ENCODE measurements at places on chromosomes 2 and 18.

GRCh38 chr2:231456295-231457004, 7.8 kb downstream of the NCL start:
- DNase-seq, result no peak

- DNase-seq, result no peak
Measured at GRCh38 chr18:29556070-29556469, 1379.1 kb upstream of the CDH2 start.

DNA sequence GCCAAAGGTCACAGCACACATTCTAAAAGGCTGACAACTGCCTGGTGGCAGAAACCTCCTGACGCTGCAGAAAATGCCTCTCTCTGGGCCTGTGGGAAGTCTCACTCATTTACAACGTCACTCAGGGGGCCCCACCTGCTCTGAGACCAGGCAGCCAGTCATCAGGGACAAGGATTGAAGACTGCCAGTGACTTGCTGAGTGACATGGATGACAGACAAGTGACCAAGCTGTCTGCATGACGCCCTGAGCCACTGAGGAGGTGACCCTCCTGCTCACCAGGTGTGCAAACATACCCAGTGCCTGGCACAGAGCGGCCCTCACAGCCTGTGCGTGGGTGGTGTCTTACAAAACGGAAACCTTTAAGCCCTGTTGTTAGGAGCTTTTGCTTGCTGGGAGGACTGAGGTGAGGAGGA, 392.4 kb downstream of the TNS1 start:
- peak; percentile 18 for DNase-seq

DNA sequence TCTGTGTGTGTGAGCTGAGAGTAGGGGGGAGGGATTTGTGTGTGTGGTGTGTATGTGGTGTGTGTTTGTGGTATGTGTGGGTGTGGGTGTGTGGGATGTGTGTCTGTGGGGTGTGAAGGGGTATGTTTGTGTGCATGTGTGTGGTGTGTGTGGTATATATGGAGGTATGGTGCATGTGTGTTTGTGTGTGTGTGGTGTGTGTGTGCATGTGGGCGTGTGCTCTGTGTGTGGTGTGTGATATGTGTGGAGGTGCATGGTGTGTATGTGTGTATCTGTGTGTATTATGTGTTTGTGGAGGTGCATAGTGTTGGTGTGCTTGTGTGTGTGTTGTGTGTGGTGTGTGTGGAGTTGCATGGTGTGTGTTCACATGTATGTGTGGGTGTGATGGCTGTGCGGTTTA, 106.0 kb downstream of the CMPK2 start:
- DNase-seq, result no peak

GRCh38 chr18:70154591-70155194, 50.8 kb downstream of the RTTN start:
- DNase-seq, result no peak

GRCh38 chr18:13710414-13710831, 15.9 kb downstream of the FAM210A start:
- DNase-seq, result no peak

DNA sequence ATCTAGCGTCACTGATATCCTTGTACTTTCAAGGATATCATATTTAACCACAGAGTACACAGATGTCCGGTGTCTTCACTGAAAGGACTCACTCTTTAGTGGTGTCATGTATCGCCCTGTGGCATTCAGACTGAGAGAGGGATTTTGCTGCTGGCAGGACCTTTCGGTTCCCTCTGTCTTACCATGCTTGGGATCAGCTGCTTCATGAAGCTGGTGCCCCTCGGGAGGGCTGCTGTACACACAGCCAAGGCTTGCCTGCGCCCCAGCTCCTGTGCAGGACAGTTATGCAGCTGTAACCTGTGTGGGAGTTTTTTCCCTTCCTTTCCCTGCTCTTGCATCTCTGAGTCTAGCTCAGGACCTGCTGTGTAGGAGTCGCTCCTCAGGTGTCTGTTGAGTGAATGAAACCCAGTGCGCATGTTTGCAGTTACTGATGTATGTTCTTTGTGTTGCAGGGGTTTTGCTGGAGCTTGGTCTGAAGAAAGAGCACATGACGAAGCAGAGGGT, 64.4 kb downstream of the GREB1 start:
- DNase-seq, result no peak

DNA sequence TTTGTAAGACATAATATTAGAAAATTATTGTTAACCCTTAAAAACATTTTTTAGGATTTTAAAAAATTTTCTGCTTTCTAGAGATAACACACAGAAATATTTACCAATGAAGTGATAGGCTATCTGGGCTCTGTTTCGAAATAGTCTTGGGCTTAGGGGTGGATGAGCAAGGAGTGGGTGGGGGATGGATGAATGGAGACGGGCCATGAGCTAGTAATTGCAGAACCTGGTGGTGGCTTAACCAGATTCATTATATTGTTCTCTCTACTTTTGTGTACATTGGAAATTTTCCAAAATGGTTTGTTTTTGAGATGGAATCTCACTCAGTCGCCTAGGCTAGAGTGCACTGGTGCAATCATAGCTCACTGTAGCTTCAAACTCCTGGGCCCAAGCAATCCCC, 89.6 kb downstream of the TCF7L1 start:
- no peak for DNase-seq

- no peak for DNase-seq
Measured at GRCh38 chr2:52423111-52423510, 1344.5 kb upstream of the CHAC2 start.

- no peak for DNase-seq
Measured at GRCh38 chr2:209767316-209767715, 4.3 kb upstream of the UNC80 start.

DNA sequence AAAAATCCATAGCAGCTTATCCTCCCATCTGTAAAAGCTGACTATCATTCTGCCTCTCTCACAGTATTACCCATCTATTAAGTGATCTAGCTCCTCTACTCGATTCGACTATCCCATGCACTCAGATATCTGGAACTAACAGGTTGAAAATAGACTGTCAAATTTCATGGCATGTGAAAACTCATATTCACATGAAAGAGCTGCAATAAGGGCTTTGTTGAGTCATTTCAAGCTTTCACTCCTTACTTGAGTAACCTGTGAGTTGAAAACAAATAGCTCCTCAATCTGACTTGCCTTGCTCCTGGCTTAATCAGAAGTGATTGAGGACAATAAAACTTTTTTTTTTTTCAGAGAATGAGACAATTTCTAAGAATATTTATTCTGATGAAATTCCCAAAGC, 192.4 kb upstream of the ERBB4 start:
- DNase-seq, result no peak

DNA sequence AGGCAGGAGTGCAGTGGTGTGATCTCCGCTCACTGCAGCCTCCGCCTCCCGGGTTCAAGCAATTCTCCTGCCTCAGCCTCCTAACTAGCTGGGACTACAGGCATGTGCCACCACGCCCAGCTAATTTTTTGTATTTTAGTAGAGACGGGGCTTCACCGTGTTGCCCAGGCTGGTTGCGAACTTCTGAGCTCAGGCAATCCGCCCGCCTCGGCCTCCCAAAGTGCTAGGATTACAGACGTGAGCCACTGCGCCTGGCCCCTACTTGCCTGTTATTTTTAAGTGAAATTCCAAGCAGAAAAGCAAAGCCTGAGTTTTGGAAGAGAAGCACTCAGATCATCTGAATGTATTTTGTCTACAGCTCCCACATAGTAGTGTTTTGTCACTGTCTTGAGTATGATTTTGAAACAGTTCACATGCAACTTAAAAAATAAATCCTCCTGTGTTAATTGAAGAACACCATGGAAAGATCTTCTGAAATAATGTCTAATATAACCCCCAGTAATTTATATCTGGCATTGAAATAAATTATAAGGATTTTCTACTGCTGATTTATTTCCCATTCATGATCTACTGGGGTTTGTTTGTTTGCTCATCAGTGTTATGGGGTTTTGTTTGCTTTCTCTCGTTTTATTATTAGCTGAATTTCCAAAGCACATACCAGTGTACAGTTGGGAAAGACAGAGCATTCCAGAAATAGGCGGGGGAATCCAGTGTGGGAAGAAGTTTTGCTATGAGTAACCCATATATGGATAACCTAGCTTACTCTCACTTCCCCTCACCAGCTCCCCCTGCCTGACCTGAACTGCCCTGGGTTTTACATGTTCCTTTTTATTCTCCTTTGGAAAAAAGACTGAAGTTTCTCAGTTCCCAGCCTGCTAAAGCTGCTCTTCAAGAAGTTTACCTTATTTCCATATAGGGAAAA, 80.1 kb upstream of the MAP3K20 start:
- no peak for DNase-seq

- DNase-seq, result no peak
Measured at GRCh38 chr18:36185901-36186460, 1.3 kb upstream of the MOCOS start.

DNA sequence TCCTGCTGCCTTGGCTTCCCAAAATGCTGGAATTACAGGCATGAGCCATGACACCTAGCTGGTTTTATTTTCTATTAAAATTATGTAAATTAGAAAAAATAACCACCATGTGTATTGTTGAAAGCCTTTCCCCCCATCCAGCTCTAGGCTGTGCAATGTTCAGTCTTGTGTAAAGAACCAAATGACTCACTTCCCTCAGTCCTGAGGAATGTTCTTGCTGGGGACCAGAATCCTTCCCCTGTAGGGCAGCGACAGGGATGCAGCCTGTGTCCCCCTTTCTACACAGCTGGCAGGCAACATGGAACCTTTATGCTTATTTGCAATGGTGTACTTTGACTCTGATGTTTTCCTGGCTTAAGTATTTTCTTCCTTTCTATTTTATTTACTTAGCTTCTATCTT, 29.4 kb downstream of the AOX1 start:
- no peak for DNase-seq

GRCh38 chr2:60820416-60821132, 60.8 kb upstream of the REL start:
- DNase-seq, result no peak

DNA sequence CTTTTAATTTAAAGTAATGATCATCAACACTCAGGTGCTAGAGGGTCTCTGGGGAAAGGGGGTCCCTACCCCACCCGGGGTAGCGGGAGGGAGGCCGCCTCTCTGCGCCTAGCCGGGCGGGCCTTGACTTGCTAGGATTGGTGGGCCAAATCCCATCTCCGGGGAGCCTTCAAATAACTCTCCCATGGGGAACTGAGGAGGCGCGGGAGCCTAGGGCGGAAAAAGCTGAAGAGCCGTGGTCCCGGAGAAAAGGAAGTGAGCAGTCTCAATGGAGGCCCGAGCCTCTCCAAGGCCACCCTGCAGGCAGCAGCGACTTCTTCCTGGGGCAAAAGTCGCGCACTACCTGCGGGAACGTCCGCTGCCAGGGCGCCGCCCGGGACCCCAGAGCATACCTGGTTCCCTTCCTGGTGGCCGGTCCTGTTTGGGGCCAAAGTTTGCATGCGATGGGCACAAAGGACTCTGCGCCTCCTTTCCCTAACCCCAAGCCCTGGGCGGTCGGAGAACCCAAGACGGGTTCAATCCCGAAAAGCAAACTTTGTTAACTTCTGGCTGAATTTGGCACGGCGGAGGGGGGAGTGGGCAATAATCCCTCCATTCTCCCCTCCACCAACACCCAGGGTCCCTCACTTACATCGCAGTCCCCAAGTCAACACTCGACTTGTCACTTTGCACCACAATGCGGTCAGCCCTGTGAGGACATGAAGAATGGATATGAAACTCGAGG, 13.6 kb downstream of the EN1 start:
- DNase-seq, result no peak

- DNase-seq, result no peak
Measured at GRCh38 chr2:100639588-100640390, 77.0 kb downstream of the PDCL3 start.

- DNase-seq, result peak; percentile 20
Measured at GRCh38 chr2:74513605-74514367, 464 bp upstream of the TLX2 start.

DNA sequence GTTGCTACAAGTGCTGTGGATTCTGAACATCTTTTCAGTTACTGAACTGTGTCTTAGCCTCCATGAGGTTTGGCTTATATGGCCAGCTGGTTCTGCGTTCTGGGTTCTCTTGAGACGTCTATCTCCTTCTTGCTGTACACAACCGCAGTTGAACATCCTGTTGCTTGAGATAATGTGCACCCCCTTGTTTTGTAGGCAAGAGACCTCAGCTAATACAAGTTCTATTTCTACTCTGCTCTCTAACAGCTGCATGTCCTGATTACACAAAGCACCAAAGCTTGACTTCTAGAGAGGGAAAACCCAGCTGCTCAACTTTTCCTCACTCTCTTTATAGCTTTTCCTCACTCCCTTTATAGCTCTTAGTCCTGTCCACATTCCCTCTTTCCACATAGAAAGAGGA, 176.0 kb downstream of the LTBP1 start:
- no peak for DNase-seq

DNA sequence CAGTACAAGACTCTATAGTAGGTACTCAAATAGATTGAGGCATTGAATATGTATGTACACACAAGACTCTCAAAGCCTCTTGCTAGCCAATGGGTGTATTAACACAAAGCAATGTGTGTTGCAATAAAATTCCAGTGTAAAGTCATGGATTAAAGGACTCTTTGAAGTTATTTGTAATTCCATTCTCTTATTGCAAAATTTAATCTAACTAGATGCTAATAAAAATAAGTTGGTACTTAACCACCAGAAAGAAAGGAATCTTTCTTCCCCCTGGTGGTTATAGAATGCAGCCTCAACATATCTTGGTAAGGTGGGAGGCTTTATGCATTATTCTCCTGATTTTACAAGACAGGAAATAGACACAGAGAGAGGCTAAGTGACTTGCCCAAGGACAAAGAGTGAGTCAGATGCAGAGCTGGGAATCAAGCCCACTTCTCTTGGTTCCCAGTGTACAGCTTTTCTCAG, 18.0 kb downstream of the LRP1B start:
- no peak for DNase-seq

- no peak for DNase-seq
Measured at GRCh38 chr2:239625971-239626734, 225.3 kb upstream of the HDAC4 start.

DNA sequence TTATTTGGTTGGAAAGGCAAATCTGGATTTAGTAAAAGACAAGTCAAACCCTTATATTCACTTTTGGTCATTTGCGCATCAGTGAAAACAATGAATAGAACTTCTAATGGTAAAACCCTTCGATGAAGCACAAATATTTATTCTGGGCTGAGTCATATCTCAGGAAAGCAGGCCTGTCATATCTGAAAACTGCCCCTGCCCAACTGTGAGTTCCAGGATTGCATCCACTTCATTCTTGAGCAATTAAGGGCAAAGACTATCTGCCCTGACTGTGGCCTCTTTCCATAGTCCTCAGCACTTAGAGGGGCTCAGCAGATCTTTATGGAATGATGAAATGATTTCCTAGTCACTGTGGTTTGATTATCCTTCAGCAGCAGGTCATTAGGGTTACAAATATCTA, 795.2 kb upstream of the ID2 start:
- no peak for DNase-seq

- DNase-seq, result no peak
Measured at GRCh38 chr2:128754246-128754724, 435.6 kb upstream of the HS6ST1 start.

DNA sequence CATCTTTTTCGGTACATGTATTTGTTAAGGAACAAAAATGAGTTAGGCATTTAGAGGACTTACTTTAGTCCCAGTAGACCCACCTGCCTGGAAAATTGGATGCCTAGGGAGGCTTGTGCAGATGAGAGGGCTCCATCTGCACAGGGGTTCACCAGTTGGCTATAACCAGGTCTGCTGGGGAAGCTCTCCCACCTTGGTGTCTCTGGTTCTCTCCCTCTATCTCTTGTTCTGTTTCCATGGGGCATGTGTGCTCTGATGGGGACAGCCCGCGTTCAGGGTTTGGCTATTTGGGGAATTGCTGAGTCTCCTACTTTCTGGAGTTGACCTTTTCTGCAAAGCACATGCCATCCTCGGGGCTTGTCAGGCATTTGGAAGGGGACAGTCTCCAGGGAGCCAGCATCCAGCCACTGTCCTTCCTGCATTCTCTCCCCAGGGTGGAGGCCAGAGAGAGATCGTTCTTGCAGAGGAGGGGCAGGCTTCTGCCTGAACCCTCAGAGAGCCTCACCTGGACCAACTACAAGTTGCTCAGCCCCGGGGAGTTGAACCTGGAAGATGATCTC, 157.3 kb downstream of the KLHL29 start:
- no peak for DNase-seq

Measured in stimulated activated naive CD4-positive, alpha-beta T cell (primary cell).